ENCODE measurements at places on chromosomes 4 and X.

DNA sequence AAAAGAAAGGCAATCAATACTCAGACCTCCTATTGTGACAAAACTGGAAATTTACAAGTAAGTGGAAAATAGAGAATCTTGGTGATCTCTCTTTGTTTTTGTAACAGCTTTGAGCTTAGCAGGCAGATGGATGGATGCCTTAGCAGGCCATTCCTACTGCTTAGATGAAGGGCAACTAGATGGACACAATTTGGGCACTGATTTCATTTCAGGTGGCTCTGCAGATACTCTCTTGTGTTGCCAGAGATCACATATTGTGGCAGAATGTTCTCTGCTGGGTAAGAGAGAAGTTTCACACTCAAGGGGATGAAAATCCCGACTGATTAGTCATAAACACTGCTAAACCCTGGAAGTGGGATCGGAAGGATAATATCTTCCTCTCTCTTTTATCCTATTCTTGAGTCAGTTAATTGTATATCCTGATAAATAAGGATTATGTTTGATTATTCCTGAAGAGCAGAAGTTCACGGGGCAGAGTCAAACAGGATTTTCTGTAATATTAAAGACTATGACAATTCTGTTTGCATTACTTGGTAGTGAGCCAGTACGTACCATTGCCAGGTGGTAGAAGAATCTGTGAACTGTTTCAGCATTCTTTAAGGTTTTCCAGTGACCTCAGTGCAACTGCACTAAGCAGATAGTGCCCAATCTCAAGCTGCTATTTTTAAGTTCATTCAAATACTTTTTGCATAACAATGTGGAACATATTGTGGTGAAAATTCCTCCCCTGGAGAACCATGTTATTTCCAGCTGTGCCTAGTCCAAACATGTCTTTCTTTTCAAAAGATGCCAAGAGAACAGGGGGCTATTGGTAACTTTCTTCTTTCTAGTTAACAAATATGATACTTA is 974.3 kb downstream of the FSTL5 start:
- DNase-seq = no peak

DNA sequence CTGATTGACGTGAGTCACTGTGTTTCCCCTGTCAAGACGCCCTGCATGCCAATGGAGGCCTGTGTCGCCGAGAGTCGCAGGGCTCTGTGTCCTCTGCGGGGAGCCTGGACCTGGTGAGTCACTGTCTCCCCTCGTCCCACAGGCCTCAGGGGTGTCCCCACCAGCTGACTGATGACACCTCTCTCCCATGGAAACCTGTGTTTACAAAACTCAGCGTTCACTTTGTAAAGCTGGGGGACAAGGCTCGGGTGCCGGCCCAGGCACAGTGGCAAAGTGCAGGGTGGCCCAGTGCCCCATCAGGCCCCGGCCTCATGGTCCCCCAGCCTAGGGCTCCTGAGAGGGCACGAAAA is 21.2 kb upstream of the HGFAC start:
- DNase-seq = no peak

DNA sequence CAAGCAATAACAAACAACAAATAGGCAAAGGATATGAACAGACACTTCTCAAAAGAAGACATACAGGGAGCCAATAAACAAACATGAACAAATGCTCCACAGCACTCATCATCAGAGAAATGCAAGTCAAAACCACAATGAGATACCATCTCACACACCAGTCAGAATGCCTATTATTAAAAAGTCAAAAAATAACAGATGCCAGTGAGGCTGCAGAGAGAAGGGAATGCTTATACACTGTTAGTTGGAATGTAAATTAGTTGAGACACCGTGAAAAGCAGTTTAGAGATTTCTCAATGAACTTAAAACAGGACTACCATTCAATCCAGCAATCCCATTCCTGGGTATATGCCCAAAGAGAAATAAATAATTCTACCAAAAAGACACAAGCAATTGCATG is 129.8 kb upstream of the MAGEB2 start:
- no peak for DNase-seq

DNA sequence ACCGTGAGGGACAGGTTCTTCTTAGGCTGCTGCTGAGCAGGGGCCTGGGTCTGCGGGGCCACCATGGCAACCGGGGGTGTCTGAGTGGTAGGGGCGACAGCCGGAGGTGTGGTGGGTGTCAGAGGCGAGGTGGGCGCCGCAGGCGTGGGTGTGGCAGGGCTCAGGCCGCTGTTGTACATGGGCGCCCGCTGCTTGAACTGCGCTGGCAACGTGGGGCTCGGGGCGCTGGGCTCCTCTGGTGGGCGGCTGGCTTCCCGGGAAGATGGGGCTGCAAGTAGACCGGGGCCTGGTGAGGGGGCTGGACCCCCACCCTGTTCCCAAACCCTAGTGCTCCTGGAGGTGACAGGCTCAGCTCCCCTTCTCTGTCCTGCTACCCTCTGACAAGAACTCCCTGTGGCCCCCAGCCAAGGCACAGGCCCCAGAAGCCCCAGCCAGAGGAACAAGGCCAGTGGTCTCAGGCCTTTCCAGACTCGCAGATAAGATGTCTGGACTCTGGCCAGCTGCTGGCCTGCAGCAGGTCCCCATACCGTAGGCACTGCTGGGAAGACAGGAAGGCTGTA is 24.8 kb downstream of the NELFA start:
- no peak for DNase-seq

DNA sequence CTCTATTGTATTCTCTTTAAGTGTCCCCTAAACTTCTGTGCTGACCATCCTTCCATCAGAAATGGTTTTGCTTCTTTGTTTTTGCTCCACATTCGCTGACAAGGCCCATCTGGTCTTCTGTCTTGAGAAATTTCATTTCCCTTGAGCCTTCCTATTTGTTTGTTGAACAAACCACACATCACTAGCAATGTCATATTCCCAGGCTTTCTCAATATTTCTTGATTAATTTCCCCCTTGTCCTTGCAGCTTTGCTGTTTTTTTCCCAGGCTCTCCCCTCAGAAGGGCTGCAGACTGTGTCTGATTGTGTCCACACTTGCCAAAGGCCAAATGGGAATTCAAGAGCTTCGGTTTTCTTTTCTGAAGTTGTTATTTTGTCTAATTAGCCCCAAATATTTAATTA is 158.9 kb downstream of the MID1IP1 start:
- DNase-seq = no peak

All from T-helper 2 cell (primary cell).